Stimulated activated CD4-positive, alpha-beta T cell treated with anti-CD3 and anti-CD28 coated beads, Interleukin-1b, Interleukin-23, amount 100 ng/mL, for 4 hours (primary cell): ENCODE measurements at places on chromosomes 1 and 21.

DNA sequence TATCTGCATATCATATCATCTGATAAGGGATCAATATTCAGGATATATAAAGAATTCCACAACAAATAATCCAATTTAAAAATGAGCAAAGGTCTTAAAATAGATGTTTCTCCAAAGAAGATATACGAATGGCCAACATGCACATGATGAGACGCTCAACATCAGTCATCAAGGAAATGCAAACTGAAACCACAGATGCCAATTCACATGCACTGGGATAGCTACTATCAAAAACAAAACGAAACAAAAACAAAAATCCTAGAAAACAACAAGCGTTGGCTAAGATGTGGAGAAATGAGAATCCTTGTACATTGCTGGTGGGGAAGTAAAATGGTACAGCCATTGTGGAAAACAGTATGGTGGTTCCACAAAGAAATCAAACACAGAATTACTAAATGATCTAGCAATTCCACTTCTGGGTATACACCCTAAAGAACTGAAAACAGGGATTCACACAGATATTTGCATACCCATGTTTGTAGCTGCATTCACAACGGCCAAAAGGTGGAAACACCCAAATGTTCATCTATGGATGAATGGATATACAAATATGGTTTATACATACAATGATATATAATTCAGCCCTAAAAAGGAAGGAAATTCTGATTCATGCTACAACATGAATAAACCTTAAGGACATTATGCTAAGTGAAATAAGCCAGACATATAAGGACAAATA lies 79.4 kb downstream of the PCSK9 start:
- DNase-seq, result no peak

GRCh38 chr1:15583016-15583706 lies 1.7 kb downstream of the AGMAT start:
- DNase-seq, result no peak

DNA sequence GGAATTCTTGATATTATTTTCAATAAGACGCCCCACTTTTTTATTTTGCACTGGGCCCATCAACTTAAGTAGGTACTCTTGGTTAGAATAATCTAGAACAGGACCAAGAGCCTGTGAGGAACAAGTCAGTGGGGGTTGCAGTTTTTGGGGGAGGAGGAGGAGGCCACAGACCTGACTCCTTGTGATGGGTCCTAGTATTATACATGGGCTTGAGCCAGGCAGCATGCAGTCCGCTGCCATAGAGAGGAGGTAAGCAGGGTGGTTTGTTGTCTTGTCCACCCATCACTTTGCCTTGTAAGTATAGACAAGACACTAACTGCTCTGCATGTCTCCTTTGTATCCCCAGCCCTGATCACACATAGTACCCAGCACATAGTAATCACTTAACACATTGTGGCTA lies 24.5 kb downstream of the ROR1 start:
- no peak for DNase-seq

DNA sequence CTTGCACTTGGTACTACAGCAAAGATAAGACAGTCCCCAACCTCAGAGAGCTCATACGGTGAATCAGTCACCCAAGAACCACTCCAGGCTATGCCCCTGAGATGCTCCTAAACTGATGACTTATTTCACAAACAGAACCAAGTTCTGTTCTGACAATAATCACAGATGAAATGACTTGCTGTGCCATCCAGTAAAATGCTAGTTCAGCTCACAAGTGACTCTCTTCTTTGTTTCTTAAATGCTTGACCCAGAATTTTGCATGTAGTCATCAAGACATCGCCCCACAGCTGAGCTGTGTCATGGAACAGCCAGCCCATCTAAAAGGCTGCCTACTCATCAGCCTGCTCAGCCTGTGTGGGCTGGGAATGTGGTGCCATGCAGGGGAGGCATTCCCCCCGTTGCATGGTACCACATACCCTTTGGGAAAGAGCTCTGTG lies 6.1 kb upstream of the SLC19A2 start:
- no peak for DNase-seq

- no peak for DNase-seq
These were observed 55.6 kb upstream of the FMOD start for GRCh38 chr1:203406446-203407045.

DNA sequence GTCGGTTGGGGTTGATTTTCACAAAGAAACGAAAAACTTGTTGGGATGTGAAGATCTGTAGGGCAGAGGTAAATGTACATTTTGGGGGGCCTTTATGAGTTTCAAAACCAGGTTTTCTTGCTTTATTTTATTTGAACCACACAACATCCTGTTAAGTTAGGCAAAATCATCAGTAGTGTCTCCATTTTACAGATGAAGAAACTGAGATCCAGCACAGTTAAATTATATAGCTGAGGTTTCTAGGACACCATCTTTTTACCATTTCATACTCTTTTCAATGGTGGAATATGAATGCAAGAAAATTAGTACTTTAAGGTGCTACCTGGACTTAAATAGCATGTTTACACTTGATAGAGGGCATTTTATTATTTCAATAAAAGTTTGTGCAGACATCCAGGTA lies 187.7 kb downstream of the NFIA start:
- no peak for DNase-seq

DNA sequence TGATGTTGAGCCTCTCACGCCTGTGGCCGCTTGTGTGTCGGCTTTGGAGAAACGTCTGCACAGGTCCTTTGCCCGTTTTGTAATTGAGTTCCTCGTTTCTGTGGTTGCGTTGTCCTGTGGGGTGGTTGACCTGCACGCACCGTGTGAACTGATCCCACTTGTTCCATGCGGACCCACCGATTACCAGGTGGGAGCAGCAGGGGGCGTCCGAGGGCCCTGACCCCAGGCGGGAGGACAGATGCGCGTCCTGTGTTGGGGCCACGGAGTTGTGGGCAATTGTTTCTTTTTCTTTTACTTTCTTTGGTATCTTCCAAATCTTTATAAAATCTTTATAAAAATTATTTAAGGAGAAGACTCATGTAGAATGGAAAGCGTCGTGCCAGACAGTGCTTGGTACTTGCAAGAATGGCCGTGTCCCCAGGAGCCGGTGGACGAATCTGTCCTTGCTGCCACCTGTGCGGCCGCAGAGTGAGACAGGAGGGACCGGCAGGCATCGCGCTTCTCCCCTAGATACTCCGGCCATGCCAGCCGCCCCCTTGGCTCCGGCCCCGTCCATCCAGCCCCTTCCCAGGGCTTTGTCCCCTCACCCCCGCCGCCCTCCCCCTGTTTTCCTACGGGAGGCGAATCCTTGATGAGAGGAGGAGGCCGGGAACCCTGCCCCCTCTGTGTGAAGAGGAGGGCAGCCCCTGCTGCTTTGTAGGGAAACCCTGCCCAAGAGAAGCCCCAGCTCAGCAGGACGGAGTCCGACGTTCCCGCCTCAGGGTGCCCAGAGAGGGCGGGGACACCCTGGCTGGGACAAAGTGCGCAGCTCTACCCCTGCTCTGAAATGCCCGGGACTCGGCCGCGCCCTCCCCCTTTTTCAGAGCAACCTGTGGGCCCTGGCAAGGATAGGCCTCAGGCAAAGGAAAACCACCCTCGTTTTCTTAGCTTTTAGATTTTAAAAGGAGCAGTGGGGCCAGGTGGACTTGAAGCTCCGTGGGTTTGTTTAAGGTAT lies 41.7 kb downstream of the PRKCZ start:
- peak; percentile 36 for DNase-seq

- DNase-seq, result no peak
These were observed 216.0 kb upstream of the PTGFR start for GRCh38 chr1:78274814-78275213.

- DNase-seq, result no peak
These were observed 198.2 kb downstream of the CENPF start for GRCh38 chr1:214801191-214801590.

DNA sequence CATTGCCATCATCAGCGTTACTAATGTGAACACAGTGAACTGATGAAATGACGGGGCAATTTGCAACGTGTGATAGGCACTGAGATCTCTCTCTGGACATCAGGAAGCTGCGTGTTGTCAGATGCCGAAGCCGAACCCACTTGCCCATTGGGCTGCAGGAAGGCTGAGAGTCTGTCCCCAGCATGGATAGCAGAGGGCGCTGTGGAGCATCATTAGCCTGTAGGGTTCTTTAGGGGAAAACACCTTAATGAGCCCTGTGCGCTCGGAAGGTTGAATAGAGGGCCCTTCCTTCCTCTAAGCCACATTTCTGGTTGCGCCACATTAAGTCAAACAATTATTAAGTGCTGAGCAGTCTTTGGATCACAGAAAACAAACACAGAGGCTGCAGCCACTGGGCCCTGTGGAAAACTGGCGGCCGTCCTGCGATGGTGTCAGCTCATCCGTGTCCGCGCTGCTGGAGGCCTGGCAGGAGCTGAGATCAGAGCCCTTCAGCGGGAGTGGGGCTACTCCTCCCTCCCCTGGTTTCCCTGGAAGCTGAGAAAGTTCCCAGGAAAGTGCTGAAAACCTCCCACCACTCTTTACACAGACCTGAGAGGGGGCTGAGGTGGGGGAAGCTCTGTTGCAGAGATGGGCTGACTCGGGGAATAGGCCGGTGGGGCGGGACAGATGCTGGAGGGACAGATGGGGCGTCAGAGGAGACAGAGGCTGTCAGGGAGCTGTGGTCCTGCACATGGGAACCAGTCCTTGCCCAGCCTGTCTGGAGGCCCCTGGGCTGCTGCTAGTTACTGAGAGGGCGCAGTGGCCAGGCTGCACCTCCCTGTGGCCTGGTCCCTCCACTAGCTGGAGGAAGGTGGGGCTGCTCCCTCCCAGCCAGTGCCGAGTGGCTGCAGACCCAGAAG lies 12.7 kb downstream of the TFF2 start:
- peak; percentile 75 for DNase-seq

DNA sequence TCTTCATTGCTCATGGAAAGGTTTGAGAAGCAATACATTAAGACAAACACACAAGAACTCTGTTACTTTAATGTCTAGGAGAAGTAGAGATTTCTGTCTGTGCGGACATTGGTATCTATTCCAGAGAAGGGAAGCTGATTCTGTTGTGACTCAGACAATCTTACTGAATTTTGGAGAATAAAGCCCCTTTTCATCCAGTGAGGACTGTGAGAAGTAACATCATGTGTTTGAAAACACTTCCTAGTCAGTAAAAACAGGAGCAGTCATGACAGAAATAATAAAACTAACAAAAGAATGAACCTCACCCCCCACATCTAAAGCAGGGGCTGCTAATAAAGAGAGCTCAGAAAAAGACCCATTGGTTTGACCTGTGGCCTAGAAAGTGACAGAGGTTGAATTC lies 46.6 kb downstream of the NEK7 start:
- DNase-seq, result no peak

GRCh38 chr1:215476541-215476940 lies 90.6 kb upstream of the KCTD3 start:
- DNase-seq, result no peak

DNA sequence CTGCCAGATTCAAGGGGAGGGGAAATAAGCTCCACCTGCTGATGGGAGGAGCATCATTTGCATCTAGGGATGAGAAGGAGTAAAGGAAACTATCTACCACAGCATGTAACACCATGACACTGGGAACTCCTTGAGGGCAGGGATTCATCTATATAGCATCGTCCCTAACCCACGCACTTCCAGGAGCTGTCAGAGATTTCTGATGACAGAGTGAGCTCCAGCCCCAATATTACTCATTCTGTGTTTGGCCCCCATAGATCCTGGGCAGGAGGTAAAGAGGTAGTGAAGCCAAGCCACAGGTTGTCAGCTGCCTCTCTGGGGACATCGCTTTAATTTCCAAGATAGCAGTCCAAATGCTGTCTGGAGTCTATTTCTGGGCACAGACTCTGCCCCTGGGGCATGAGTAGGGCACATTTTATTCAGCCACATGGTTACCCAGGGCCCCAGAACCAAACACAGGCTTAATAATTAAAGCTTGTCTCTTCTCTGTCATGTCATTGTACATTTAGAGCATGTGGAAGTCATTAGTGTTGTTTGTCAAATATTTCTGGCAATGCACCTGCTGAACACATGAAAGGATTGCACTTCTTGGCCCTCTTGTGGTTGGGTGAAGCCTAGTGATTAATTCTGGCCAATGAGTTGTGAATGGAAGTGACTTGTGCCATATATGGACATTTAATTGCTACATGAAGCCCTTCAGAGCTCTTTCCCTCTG lies 105.9 kb upstream of the POU3F1 start:
- no peak for DNase-seq

GRCh38 chr1:111739194-111739924 lies at the start of gene INKA2:
Gene INKA2 (minus strand): TSS chr1:111739395. CDS start chr1:111739242, 153 bp downstream.
- peak; percentile 42 for DNase-seq

GRCh38 chr1:3075666-3076362 lies 6.8 kb downstream of the PRDM16 start:
- no peak for DNase-seq

- DNase-seq, result no peak
These were observed 156.0 kb downstream of the PDE4B start for GRCh38 chr1:65948609-65949229.

- DNase-seq, result no peak
These were observed 5.4 kb upstream of the ZNF691 start for GRCh38 chr1:42841010-42841409.

DNA sequence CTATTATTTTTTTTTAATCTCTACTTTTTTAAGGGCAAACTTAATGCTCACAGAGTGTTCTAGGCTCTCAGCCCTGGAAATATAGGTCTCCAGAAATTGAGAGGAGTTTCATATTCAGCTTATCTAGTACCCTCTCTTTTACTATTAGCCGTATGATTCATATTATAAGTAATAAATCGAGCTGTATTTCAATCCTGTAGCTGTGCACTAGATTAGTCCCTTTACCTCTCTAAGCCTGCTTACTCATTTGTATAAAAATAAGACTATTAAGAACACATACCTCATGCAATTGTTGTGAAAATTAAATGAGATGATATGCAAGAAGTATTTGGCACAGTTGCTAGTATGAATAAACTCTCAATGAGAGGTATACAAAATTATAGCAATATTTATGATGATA lies 128.2 kb upstream of the HOOK1 start:
- no peak for DNase-seq

DNA sequence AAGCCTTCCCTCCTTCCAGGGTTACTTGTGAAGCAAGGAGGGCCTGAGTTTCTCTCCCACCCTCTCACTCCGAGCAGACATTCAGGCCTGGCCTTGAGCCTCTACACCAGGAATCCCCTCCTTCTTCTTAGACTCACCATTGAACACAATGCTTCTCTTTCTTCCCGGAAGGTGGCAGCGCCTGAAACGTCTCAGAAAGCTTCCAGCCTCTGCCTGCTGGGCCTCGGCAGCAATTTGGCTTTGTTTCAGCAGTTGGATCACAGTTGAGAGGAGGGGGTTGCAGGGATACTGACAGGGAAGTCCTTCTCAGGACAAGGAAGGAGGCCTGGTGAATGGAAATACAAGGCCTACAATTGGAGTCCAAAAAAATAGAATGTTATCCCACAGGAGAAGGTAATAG lies 6.3 kb downstream of the CLDN8 start:
- DNase-seq, result no peak

DNA sequence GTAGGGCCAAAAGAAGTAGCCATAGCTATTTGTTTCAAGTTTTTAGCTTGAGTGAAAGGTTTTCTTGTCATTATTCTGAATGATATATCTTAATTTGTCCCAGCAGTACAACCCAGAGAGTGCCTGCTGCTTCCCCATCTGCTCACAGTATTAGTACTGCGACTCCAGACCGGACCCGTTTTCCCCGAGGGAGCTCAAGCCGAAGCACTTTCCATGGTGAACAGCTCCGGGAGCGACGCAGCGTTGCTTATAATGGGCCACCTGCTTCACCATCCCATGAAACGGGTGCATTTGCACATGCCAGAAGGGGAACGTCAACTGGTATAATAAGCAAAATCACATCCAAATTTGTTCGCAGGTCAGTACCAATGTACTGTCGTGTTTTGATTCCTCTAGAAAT lies 37.2 kb upstream of the C1orf115 start:
- DNase-seq, result no peak
